Mesenteric fat pad (tissue), 1 donor: ENCODE measurements at places on chromosomes 1 and 21.

DNA sequence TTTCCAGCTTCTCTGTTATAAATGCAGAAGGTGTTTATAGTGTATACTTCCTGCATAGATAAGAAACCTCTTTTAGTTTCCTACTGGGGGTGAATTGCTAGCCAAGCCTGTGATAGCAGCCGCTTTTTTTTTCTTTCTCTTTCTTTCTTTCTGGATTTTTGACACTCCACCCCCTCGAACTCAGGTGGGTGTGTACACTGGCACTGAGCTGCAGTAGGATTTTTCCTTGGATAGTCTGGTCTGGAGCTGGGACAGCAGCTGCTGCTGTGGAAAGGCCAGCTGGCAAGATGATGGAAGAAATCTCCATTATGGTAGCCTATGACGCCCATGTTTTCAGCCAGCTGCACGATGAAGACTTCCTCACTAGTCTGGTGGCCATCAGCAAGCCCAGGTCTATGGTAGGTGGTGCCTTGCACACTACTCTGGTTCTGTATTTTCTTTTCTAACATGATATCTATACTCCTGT is 122.5 kb upstream of the CACYBP start:
- no peak for DNase-seq

DNA sequence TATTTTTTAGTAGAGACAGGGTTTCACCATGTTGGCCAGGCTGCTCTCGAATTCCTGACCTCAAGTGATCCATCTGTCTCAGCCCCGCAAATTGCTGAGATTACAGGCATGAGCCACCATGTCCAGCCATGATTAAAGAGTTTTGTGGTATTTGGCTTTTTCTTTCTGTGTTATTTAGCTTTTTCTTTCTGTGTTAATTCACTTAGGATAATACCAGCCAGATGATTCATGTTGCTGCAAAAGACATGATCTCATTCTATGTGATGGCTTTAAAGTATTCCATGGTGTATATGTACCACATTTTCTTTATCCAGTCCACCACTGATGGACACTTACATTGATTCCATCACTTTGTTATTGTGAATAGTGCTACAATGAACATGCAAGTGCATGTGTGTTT is 1135.2 kb downstream of the AMY1C start:
- no peak for DNase-seq

- DNase-seq: no peak
These were observed 40.6 kb upstream of the MAP10 start for GRCh38 chr1:232764458-232765251.

DNA sequence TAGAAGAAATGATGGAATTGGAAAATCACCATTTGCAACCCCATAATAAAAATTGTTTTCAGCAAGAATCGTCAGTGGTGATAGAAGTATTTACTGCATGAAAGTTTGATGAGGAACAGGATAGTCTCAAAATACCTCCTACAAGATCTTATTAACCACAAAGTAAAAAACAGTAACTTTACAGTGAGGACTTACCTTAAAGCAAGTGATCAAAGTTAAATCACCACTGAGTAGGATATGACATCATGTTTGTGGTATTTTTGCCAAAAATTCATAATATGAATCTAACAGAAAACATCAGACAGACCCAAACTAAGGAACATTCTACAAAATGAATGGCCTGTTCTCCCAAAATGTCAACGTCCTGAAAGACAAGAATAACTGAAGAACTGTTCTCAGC is 19.9 kb downstream of the ALDH9A1 start:
- DNase-seq: no peak

GRCh38 chr1:200883118-200883517 is 10.3 kb downstream of the GPR25 start:
- DNase-seq: no peak

GRCh38 chr1:30437059-30437576 is 286.3 kb downstream of the MATN1 start:
- no peak for DNase-seq

DNA sequence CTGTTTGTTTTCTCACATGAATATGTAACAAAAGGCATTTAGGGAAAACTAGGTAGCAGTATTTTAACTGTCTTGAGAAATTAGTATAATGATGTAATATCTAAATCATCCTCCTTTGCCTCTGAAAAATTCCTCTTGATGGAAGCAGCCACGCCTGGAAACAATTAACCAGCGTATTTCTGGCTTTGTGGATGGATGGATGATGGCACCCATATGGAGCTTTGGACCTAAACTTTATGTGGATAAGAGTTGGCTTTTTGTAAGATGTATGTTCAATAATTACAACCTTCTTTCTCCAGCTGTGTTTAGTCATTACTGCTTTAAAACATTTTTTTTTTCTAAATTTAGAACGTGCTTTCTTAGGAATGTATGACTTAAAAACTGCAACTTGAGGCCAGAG is 12.7 kb downstream of the CDCA8 start:
- no peak for DNase-seq

- no peak for DNase-seq
These were observed 130.0 kb upstream of the ZNHIT6 start for GRCh38 chr1:85838238-85838637.

- no peak for DNase-seq
These were observed 14.7 kb downstream of the NIBAN1 start for GRCh38 chr1:184959626-184960025.

GRCh38 chr1:157108448-157108847 is 8.8 kb upstream of the ETV3L start:
- DNase-seq: no peak

DNA sequence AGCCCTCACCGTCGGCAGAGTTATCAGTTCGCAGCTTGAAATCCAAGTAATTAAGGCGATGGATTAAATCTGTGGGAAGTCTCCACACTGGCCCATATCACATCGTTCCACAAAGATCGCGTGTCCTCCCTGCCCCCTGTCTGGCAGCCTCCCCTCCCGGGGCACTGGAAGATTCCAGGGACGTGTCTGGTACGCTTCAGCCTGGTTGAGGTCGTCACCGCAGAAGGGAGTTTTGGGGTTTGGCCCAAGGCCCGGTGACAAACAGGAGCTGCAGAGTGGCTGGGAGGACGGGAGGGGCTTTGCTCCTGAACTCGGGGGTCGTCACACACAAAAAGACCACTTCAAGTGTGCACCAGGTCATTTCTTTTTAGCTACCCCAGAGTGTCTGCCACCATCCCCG is 51.1 kb downstream of the PRDM16 start:
- DNase-seq: no peak

GRCh38 chr1:175035865-175036264 is 12.6 kb upstream of the MRPS14 start:
- no peak for DNase-seq

- DNase-seq: no peak
These were observed 2.2 kb downstream of the SMCP start for GRCh38 chr1:152880316-152880715.

- DNase-seq: no peak
These were observed 80.3 kb downstream of the SDCCAG8 start for GRCh38 chr1:243336163-243336562.

DNA sequence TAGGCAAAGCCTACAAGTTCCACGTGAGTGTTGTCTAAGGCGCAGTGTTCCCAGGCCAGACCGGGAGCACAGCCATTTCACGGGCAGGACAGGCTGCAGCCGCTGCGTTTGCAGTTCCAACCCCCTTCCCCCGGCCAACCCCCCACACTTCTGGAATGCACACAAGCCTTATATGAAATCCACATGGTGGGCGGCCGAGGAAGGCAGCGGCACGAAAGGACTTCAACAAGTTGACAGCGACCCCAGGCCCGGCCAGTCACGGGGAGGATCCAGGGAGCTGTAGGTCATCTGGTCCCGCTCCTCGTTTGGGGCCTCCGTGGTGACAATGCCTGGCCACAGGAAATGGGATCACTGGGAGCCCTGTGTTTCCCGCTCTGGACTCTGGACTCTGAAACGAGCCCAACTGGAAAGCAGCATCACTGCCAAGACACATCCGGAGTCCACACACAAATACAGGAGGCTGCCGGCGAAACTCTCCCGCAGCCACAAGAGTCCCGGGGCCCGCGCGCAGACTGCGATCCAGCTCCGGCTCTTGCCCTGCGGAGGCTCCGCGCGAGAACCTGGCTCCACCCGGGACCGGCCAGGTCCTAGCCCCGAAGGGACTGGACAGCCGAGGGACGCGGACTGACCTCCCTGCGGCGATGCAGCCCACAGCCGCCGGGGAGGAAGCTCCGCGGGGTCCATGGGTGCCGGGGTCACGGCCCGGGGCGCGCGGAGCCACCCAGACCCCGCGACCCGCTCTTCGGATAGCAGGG is 794 bp downstream of the NID1 start:
- DNase-seq: no peak

DNA sequence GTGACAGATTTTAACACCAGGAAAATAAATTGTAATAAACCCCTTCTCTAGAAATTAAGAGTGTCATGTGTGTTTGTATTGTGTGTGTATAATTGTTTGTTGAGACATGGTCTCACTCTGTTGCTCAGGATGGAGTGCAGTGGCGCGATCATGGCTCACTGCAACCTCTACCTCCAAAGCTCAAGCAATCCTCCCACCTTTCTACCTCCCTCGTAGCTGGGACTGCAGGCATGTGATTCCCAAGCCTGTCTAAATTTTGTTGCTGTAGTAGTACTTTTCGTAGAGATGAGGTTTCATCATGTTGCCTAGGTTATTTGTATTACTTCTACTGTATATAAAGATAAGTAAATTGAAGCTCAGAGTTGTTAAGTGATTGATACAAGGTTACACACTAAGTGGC is 68.5 kb upstream of the RAVER2 start:
- DNase-seq: no peak

DNA sequence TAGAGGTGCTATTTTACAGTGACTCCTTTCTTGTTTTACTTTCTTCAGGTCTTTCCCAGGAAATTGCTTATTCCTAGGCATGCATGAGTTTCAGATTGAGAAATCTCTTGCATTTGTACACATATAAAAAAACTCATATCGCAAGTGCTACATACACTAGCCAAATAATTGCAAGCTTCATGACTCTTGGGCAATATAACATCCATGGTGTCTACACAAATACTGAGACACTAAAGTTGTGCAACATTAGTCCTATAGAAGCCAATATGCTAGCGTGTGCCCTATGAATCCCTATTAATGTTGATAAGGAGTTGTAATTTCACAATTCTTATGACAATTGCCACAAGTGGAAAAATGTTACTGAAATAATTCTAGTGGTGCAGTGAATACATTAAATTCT is 591.0 kb downstream of the ADGRL2 start:
- DNase-seq: no peak

- no peak for DNase-seq
These were observed 2.5 kb downstream of the S1PR1 start for GRCh38 chr1:101239095-101240040.

GRCh38 chr1:25447547-25447946 is 16.9 kb downstream of the MACO1 start:
- no peak for DNase-seq

DNA sequence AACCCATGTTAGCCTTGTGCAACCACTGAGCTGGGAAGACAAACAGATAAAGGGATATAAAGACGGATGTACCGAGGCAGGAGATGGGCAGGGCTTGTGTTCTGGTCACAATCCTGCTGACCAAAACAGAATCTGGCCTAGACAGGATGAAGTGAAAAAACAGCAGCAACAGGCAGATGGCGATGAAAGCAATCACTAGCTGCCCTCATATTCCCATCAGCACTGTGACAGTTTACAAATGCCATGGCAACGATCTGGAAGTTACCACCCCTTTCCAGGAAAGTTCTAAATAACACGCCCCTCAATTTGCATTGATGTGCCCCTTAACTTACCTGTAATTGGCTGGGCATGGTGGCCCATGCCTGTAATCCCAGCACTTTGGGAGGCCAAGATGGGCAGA is 40.6 kb upstream of the CD46 start:
- DNase-seq: no peak

- no peak for DNase-seq
These were observed 5.8 kb downstream of the ATP1B1 start for GRCh38 chr1:169112241-169112640.

GRCh38 chr1:223859058-223859457 is 13.3 kb upstream of the TP53BP2 start:
- no peak for DNase-seq

DNA sequence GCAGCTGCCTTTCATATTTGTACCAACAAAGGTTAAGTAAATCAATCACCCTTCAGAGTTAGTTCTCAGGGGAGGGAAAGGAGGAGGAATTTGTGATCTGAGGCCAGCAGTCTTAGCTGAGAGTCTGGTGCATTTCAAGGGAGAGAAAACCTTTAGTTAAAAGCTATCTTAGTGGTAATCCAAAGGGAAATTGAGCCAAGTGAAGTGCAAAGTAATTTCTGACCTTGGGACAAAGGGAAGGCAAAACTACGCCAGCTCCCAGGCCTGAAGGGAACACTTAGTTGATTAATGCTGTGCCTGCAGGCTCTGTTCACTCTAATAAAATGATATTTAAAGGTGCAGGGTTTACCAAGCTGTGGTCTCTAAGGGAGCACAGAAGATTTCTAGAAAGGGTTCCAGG is 23.1 kb upstream of the FMOD start:
- no peak for DNase-seq

GRCh38 chr1:150780510-150780909 is 14.9 kb upstream of the CTSS start:
- no peak for DNase-seq

GRCh38 chr1:177748080-177748801 is 221.6 kb downstream of the SEC16B start:
- DNase-seq: no peak

GRCh38 chr1:34362949-34363348 is 186.2 kb downstream of the C1orf94 start:
- DNase-seq: no peak

DNA sequence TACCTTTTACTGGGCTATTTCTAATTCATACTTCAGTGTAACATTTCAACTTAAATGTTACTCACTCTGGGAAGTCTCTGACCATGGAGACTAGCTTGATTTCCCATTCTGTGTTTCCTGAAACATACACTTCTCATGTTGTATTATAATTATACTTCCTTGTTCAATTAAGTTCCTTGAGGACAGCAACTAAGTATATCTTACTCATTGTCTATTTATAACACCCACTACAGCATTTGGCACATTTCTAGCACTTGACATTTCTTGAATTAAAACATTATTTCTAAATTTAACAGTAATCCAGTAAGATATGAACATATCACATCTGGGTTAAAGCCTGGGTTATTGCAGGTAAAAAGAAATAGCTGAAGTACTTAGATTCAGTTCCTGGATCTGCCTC is 32.4 kb upstream of the F13B start:
- no peak for DNase-seq

GRCh38 chr1:101278845-101279244 is 42.0 kb downstream of the S1PR1 start:
- no peak for DNase-seq
